CD4-positive, CD25-positive, alpha-beta regulatory T cell (primary cell): ENCODE measurements at places on chromosomes 3 and 15. TPM values are rescaled to one million over a fixed set of nuclear protein-coding genes. Genes with fewer than 3 reads are reported as not detected.

DNA sequence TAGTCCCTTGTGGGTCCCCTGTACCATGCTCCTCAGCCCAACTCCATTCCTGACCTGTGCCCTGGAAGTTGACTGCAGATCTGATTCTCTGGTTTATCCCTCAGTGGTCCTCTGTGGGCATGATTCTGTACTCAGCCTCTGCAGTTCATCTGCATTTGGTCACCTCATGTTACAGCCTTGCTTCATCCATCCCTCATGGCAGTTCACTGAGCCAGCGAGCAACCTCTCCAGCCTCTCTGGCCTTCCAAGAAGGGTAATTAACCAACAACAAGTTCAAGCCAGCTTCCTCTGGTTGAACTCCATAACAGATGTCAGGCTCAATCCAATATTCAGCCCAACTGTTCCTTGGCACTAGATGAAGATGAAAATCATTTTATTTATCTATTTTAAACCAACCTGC, 509.5 kb downstream of the NTRK3 start:
- no peak for DNase-seq

DNA sequence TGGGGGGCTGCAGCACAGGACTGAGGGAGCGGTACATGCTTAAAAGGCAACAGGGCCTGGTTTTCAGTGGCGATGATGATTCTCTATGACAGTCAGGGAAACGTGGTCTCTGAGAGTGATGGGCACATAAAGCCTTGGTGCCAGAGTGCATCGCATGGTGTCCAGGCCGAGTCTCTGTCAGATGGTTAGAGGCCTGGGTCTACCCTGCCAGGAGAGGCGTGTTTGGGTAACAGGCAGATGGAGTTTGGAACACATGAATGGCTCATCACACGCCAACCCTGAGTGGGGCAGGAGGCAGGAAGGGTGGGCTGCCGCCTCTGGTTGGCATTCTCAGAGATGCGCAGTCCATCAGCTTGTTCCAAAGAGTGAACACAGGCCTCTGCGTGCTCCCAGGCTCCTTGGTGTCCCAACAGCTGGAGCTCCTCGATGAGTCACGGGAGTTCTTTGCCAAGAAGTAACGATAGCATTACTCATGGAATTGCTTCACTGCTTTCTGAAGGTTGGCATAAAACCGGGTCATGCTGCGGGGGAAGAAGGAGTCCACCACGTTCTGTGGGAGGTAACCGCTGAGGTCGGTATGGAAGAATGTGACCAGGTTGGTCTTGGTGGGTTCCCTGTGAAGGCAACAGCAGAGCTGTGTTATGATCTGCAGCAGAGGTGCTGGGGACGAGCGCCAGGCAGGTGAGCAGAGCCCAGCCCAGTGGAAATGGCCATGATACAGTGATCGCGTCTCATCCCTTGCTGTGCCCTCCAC, 11.0 kb downstream of the STARD5 start:
- DNase-seq: no peak

DNA sequence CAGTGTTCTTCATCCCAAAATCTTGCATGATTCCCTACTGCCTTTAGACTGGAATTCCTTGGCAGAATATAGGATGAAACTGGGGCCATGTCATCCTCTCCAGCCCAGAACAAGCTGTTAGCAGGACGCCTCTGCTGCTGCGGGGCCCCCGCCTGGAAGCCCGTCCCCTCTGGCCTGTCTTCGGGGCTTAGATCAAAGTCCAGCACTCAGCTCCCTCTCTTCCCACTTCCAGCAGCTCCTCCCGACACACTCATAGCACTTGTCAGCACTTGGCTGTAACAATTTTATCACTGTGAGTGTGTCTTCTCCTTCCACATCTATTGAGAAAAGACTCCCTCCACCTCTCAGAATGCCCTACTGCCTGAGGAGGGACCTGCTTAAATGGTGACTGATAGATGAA, 112.0 kb upstream of the HACD2 start:
- DNase-seq: no peak

GRCh38 chr3:117201901-117202774, 492.6 kb downstream of the TUSC7 start:
- DNase-seq: no peak

DNA sequence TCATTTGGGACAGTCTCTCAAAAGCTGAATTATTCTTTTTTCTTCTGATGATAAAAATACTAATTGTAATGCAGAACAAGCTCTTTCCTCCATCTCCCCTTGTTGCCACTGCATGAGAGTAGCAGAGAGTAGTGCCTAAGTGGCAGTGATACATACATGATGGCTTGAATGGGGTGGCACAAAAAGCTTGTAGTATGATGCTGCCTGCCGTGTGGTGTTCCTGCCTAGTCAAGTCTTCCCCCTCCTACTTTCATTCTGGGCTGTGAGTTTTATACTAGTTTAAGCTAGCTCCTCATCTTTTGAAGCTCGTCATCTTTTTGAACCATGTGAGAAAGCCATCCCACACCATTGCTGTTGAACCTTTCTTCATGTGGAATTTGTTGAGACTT, 230.5 kb downstream of the NFKBIZ start:
- no peak for DNase-seq

GRCh38 chr3:64073158-64073761, 50.0 kb upstream of the PSMD6 start:
- DNase-seq: no peak

GRCh38 chr3:155270485-155271342, 22.8 kb downstream of the STRIT1 start:
- DNase-seq: no peak

GRCh38 chr3:82012775-82013174, 251.3 kb upstream of the GBE1 start:
- no peak for DNase-seq

Gene TGM5
- not detected for polyA plus RNA-seq

Gene SEMA6D
- polyA plus RNA-seq: not detected

Gene ABHD6
- 3.8 TPM for polyA plus RNA-seq

Gene METTL6
- polyA plus RNA-seq: 16.1 TPM

Gene ACTRT3
- polyA plus RNA-seq: not detected
